Activated naive CD8-positive, alpha-beta T cell treated with anti-CD3 and anti-CD28 coated beads, Interleukin-2, amount 50 U/mL, for 16 hours (primary cell): ENCODE measurements at places on chromosomes 4 and X.

- DNase-seq = no peak
Measured at GRCh38 chr4:84750260-84750959, 167.5 kb downstream of the CDS1 start.

DNA sequence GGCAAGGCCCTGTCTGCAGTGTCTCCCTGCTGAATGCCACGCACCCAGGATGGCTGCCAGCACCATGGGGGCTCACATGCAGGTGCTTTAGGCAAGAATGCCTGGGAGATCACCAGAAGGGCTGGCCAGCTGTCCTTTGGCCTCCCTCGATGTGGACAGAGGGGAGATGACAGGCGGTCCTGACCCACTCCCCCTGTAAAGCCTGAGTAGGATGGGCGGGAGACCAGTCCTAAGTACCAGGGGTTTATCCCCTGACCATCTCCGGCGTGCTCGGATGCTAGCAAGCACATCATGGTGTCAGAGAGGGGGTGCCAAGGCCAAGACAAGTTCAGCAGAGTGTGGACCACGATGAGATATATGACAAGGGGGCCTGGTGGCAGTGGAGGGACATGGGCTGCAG lies 5.3 kb downstream of the PDZD4 start:
- no peak for DNase-seq

DNA sequence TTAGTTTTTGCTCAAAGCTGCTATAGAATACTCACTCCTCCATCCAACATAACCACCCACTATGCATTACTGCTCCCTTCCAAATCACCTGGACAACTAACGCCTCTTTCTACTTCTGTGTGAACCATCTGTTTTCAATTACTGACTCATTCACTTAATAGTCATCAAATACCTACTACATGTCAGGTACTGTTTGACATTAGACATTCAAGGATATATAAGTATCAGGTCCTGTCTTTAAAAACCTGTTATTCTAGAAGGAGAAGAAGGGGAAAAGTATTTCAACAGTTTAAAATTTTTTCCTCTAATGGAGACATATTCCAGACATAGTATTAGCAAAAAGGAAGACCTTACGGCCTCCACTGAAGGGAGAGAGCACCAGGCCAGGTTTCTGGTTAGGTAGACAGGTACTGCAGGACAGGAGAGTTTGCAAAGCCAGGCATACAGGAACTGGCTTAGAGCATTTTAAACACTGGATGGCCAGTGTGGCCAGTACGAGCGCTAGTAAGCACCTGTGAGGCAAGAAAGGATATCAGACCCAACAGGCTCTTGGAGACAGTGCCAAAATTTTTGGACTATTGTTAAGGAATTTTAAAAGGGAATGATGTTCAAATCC lies 39.0 kb downstream of the SH3RF1 start:
- no peak for DNase-seq

DNA sequence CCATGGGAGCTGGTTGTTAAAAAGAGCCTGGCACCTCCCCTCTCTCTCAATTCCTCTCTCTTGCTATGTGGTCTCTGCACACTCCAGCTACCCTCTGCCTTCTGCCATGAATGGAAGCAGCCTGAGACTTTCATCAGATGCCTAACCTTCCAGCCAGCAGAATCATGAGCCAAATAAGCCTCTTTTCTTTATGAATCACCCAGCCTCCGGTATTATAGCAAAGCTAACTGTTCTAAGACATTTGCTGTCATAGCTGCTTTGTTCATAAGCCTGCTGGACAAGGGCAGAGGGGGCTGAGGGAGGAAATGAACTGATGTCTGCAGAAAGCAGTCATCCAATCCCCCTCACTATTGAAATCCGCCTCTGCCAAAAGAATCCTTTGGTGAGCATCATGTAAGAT lies 196.7 kb downstream of the ZNF330 start:
- no peak for DNase-seq

GRCh38 chr4:184056877-184057276 lies 151.8 kb downstream of the STOX2 start:
- no peak for DNase-seq

DNA sequence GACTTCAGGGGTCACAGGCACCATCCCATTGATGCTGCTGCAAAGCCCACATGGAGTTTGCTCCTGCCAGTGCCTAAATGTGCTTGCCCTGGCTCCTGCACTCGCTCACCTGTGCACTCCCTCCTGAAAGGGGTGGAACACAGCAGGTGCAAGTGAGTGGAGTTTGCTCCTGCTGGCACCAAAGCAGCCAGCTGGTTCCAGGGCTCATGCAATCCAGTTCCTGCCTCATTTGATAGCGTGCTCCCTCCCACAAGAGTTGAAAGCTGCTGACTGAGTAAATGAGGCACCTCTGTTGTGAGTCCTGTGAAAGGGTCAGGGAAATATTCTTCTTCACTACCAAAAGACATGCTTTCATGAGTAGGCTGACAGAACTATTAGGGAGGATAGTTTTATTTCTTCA lies 30.5 kb downstream of the CXCL8 start:
- no peak for DNase-seq

DNA sequence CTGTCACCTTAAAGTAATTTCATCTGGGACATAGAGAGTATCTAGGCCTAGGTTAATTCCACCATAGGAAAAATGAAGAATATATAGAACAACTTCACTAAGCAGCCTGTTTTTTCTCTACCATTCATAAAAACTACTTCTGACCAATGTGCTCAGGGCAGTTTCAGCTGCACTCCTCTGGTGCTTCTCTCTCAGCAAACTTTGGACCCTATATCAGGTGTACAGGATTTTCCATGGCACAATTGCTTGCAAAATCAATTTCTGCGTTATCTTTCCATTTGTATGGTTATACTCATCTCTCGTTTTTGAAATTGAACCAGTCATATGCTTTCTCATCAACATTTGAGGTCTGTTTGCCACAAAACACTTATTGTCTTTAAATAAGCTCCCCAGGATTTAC lies 52.1 kb upstream of the FMR1 start:
- no peak for DNase-seq

DNA sequence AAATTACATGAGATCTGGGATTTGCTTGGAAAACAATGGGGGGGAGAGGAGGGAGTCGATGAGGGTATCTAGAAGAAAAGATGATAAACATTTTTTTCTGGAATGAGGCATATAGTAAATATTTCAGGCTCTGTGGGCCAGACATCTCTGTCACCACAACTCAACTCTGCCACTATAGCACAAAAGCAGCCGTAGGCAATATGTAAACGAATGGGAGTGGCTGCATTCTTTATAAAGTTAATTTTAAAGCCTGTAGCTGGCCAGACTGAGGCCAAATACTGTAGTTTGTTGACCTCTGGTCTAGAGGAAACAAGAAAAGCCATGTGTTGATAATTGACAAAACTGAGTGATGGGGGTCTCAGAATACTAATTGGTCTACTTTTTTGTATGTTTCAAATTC lies 14.1 kb upstream of the TCEANC start:
- no peak for DNase-seq

DNA sequence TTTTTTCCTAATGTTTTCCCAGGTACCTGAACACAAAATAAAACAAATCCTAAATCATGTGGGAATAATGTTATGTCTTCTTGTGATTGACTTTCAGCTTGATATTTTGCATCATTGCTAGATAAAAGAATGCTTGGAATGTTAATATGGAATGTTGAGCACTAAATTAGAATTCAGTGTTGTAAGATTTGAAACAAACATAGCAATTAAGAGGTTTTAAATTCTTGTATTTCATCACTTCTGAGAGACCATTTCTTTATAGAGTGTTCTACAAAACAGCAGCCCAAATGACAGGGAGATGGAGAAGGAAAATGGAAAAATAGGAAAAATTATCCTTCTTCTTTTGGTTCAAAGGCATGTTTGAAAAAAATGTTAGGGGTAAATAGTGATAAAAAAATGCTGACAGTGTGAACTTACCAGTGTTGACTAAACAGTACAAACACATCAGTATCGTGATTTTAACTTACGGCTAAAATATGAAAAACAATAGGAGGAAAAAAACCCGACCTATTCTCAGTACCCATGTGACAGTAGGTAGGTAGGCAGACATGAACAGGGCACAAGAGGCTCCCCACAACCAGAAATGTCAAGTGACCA lies 102.6 kb upstream of the PDE5A start:
- no peak for DNase-seq

DNA sequence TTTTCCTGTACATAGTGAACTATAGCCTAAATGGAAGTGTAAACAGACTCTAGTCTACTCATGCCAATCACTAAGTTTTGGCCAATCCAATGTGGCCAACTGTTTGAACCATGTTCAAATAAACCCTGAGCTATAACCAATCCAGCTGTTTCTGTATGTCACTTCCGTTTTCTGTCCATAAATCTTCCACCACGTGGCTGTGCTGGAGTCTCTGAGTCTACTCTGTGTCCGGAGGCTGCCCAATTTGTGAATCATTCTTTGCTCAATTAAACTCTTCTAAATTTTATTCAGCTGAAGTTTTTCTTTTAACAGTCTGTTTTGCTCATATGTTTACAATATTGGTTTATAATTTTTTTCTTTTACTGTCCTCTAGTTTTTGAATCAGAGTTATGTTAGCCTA lies 112.3 kb upstream of the BANK1 start:
- no peak for DNase-seq

DNA sequence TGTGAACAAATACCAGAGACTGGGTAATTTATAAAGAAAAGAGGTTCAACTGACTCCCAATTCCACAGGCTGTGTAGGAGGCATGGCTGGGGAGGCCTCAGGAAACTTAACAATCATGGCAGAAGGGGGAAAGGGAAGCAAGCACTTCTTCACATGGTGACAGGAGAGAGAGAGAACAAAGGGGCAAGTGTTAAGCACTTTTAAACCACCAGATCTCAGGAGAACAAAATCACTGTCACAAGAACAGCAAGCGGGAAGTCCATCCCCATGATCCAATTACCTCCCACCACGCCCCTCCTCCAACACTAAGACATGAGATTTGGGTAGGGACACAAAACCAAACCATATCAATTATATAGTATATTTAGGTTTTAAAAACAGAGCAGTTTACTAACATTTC lies 30.8 kb downstream of the MOB1B start:
- no peak for DNase-seq

DNA sequence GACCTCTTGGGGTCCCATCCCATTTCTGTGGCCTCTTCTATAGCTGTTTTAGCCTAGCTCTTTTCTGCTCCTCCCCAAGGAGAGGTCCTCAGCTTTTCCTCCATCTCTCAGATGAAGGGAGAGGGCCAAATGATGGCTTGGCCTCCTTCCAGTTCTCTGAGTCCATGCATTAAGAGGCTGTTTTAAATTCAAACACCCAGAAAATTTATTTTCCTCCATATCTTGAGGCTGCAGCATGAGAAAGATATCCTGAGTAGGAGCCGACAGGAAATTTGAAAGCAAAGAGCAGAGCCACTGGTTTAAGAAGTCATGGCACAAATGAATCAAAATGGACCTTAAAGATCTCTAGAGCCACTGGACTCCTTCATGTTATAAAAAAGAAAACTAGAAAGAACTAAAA lies 558.8 kb downstream of the MID1IP1 start:
- DNase-seq = no peak

- DNase-seq = no peak
Measured at GRCh38 chr4:67879486-67879885, 4.3 kb downstream of the TMPRSS11D start.

- DNase-seq = no peak
Measured at GRCh38 chr4:15488136-15488535, 18.5 kb downstream of the CC2D2A start.

DNA sequence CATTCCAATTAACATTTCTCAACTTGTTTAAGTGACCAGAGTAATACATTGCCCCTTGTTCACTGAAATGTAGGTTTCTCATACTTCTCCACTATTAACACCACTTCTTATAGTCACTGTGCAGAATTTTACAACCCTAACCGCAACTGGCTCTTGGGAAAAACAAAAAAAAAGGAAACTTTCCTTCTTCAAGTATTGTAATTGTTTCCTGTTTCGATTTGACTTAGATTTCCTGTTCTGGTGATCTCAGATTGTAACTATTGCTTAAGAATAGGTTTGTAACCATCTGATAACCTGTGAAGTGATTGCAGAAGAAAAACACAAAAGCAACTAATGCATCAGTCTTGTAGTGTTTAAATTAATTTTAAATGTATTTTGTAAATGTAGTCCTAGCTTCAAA lies 594.7 kb upstream of the GALNT7 start:
- DNase-seq = no peak

DNA sequence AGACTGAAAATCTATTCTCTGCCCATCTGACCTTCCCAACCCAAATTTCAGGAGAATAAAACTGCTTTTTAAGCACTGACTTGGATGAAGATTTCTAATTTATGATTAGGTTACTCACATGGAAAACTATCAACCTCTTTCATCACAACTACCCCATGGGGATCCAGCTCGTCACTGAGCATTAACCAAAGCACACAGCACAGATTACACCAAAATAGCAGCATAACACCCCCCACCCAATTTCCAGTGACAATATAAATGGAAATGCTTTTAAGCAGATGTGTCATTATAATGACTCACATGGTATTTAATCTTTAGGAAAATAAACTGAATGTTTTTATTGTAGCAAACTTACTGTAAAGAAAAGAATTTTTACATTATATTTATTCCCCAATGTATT lies 9.7 kb downstream of the SERTM2 start:
- DNase-seq = no peak

DNA sequence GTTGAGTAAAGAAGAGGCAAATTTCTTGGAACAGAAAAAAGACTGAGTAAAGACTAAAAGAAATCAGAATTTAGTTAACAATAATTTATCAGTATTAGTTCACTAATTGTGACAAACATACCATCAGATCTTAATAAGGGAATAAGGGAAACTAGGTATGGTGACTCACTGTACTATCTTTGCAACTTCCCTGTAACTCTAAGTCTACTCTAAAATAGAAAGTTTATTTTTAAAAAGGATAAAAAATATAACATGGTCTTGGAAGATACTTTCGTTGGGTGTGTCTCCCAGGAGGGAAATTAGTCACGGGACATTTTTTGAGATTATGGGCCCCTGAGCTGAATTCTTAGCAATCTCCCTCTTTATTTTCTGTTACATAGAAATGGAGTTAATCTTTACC lies 97.3 kb downstream of the EMCN start:
- no peak for DNase-seq

- DNase-seq = no peak
Measured at GRCh38 chr4:31041385-31041784, 321.2 kb downstream of the PCDH7 start.

GRCh38 chr4:100569196-100569595 lies 51.4 kb upstream of the EMCN start:
- no peak for DNase-seq

DNA sequence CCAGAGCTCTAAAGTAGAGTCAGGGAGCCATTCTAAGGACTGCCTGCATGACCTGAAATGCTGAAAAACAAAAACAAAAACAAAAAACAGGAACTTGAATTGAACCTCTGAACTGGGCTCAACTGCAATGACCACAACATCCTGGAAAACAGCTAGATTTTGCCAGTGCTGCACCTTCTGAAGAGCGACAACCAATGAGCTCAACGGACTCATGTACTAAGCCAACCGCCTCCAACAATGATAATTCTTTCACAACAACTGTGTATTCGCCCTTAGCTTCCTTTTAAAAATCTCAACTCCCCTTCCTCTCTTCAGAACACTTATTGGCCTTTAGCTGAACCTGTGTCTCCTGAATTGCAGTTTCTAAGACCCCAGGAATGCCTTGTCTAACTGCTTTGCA lies 69.8 kb downstream of the HAUS3 start:
- DNase-seq = no peak

GRCh38 chr4:85790582-85790981 lies 315.6 kb downstream of the ARHGAP24 start:
- no peak for DNase-seq

- no peak for DNase-seq
Measured at GRCh38 chr4:153791746-153792617, 3.1 kb upstream of the SFRP2 start.

GRCh38 chr4:8278009-8278395 lies 8.4 kb downstream of the HTRA3 start:
- no peak for DNase-seq
